ENCODE measurements at places on chromosomes 11 and 22.

DNA sequence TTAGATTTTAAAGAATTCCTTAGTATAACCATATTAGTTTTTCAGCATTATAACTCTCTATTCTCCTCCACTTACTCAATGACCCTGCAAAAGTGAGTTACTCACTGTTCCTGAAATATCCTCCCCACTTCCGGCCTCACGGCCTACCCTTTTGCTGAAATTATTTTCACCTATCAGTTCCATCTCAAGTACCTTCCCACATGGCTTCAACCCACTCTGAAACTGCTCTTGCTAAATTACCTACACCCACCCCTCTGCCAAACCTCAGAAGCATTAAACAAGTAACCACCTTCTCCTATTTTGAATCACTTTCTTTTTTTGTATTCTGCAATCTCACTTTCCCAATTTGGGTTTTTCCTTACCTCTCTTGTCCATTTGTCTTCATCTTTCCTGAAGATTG is 37.7 kb downstream of the OR5P2 start:
- DNase-seq: peak; percentile 2

- no peak for DNase-seq
Measured at GRCh38 chr11:4041731-4042391, 52.7 kb upstream of the RRM1 start.

DNA sequence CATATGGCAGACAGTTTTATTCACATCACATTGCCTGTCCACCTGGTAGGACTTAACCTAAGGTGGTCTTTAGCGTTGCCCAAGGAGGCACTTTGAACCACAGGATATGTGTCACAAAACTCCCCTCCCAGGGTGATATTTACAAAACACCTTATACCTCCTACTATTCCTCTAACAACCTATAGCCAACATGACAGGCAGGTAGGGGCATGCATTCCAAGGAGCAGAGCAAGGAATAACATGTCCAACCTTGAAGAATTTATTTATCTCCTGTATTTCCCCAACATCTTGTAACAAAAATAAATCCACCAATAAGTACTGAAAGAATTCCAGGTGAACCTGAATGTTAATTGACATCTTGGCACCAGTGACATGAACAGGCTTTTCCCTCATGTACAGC is 60.5 kb downstream of the SVIP start:
- no peak for DNase-seq

- DNase-seq: no peak
Measured at GRCh38 chr11:76471382-76471781, 26.6 kb downstream of the EMSY start.

DNA sequence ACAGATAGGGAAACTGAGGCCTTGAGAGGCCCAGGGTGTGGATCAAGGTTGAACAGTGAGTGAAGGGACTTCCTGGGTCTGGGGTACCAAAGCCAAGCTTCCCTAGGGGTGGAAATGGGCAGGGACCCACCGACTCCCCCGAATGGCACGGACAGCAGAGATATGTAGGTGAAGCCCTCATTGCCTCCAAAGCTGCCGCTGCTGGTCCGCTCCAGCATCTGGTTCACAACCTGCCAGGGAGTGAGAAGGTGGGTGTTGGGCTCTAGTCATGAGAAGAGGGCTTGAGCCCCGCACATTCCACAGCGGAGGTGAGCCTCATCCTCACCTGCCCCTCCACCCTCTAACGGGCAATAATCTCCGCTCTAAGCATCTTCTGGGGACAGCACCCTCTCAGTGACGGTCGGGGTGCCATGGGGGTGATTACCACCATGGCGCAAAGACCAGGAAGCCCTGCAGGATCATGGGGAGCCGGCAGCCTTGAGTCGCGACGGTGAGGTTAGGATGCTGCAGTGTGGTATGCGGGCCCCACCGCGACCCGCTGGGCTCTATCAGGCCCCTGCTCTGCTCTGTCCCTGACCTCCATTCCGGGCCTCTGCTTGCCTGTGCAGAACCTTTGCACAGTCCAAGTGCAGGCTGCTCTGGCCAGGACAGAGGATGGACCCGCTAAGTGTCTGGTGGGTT is 10.8 kb downstream of the ALDH3B2 start:
- DNase-seq: no peak

DNA sequence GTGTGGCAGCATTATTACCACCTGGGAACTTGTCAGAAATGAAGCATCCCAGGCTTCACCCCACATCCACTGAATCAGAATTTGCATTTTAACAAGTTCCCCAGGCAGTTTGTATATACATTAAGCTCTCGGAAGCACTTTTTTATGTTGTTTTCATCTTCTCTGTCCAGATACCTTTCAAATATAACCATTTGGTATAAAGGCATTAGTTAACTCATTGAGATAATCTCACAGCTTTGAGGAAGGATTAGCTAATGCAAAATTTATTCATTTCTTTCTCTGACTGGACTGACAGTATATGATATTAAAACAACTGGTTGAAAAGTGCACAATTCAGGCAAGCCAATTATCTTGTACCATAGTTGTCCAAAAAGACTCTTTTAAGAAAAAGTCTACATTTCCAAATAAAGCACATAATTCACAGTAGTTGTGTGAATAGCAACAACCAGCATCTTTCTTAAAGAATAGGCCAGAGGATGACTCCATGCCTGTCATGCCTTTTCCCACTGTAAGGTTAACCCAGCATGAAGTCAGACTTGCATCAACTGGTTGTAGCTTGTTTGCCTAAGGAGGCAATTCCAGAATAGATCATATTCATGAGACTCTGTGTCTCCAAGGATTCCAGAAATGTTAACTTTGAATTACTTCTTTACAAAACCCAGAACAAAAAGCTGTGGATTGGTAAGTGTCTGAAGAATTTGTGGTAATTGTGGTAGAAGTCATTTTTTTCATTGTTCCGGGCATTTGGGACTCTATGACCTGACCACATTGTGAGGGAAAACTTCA is 254.3 kb upstream of the SESN3 start:
- DNase-seq: no peak

GRCh38 chr11:116989184-116989583 is 109.0 kb downstream of the SIK3 start:
- DNase-seq: no peak

DNA sequence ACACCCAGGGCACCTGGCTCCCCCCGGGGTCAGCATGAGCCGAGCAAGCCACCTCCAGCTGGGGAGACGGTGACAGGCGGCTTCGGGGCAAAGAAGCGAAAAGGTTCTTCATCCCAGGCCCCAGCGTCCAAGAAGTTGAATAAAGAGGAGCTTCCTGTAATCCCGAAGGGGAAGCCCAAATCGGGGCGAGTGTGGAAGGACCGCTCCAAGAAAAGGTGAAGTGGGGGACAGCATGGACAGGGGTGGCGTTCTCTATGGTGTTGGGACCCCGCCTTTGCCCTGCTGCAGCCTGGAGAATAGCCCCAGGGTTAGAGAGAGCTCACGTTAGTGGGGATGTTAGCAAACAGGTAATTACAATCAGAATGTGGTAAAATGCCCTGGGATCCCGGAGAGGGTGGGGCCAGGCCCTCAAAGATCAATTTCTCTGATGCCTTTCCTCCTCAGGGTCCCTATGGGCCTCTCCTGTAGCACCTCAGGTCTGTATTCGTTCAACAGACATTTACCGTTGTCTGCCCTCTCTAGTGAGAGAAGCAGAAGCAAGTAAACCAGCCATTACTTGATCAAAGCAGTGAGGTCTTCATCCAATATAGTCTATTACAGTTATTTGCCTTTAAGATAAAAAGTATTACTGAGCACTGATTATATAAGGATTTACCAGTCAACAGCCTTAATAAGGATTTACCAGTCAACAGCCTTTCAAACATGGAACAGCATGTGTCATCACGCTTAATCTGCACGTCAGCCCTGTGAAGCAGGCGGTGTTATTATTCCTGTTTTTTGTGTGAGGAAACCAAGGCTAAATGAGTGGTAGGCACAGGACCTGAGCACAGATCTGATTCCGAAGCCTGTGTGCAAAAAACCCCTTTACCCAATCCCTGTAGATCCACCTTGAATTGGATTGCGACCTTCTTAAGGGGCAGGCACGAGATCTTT is 1.0 kb downstream of the CCDC86 start:
- DNase-seq: no peak

GRCh38 chr22:37569009-37569920 is 9.0 kb downstream of the CDC42EP1 start:
- no peak for DNase-seq

DNA sequence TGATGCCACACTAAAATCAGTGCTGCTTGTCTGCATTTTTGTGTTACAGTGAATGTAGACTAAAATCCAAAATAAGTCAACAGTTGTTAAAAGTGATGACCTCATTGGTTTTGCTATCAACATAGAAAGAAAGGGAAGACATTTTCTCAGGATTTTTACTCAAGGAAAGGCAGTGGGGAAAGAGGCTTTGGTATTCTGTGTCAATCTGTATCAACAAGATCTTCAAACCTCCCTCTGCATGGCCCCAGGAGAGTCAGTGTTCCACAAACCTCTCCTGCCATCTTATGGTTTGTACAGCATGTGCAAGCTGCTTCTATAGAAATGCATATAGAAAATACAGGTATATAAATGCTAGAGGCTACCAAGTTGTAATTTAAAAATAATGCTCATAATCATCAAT is 13.8 kb upstream of the OR51M1 start:
- no peak for DNase-seq

DNA sequence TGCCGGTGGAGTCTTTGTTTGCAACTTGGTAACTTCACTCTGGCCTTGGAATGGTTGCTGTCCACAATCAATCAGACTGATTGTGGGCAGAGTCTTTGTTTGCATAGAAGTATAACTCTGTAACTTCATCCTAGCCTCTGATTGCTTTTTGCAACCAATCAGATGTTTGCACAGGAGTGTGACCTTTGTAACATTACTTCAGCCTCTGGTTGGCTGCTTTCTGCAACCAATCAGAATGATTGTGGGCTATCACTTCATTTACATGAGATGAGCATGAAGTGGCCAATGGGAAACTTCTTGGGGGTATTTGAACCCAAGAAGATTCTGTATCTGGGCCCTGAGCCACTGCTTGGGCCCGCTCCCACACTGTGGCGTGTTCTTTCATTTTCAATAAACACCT is 79.6 kb upstream of the CLDN5 start:
- DNase-seq: no peak

- no peak for DNase-seq
Measured at GRCh38 chr11:69126286-69126685, 29.4 kb upstream of the SMIM38 start.

DNA sequence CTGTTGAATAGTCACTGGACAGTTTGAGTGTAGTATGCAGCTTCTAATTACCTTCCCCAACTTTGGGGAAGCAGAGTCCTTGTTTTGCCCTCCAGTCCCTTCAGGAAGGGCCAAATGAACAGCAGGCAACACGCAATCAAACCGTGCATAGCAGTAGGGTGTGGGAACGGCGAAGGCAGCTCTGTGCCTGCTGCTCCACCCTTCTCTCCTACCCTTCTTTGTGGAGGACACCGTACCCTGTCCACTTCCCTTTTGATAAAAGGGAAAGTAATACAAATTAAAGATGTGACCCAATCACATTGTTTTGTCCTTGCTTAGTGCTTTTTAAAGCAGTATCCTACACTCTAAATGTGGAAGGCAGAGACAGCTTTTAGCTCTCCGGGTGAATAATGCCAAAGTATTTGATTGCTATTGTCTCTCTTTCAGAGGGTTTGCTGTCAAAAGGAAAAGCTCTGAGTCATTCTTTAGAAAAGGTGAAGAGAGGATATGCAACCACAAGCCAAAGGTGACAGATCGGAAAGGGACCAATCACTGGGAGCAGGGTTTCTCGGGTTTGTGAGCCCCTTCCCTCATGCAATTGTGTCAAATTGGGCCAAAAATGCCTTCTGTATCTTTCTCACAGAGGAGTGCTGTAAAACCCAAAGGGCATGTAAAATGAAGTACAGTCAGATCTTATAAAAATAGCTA is 407.3 kb upstream of the CCDC90B start:
- DNase-seq: no peak

DNA sequence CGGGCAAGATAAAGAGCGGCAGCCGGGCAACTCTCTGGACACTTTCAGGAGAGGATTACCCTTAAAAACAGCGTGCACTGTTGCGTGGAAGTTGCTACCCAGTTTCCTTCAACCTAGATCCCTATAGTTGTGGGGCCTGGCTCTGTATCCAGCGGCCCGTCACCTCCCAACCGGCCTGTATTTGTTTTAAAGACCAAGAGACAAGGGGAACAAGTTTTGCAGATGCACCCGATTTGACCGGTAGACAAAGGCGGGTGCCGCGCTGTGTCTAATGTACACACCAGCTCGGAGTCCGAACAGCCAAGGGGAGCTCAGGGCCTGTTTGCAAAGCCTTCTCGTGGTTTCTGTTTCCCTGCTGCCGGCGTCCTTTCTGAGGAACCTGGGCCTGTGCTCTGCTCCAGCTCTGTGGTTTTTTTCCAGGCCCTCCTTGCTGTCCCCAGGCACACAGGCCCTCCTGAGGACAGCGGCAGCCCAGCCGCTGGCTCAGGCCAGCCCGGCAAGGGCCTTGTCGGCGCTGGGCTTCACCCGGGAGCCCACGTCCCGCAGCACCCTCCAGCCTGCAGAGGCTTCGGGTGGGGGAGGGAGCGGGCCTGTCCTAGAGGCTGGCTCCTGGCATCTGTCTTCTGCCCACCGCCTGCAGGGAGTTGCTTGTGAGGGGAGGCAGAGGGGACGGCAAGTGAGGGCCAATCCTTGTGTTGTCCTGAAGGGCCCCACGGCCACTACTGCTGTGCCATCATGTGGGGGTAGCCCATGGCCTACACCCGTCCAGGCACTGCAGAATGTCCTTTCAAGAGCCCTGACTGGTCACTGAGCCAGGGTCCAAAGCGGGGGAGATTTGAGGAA is 1.4 kb downstream of the TBX1 start:
- DNase-seq: no peak

- no peak for DNase-seq
Measured at GRCh38 chr11:32056438-32056837, 34.4 kb upstream of the RCN1 start.

GRCh38 chr11:6654281-6655019 is 1.2 kb downstream of the DCHS1 start:
- no peak for DNase-seq

GRCh38 chr11:82992223-82992622 is 79.5 kb downstream of the RAB30 start:
- DNase-seq: no peak

DNA sequence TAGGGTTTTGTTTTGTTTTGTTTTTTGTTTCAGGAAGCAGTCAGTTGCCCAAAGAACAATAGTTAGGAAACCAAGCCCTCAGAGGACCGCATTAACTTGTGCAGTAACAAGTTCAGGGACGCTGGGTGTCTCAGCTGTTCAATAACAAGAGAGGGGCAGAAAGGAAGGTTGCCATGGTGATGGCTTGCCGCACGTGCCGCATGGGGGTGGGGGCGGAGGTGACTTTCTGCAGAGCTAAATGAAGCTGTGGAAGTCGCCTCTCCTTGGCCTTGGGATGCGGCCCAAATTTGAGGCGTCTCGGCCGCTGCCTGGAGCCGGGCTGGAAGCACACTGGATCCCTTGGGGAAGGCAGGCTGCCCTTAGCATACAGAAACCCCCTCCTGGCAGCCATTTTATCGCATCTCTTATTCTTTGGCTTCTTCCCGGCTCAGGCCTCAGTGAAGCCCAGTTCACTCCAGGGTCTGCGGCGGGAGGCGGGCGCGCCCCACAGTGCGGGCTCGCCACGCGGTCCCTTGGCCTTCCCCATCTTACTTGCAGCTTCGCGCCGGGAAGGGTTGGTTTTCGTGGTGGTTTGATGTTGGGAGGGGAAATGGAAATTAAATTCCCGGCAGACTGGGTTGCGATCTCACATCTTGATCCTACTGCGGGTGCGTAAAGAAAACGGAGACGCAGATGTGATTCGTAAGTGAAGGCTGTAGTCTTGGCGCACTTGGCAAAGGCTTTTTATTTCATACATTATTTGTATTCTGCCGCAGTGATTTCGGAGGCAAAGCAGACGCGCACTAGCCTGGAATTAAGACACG is 94.3 kb downstream of the SLC17A6 start:
- DNase-seq: no peak

Data from SIG-M5 (cell line).